NCI-H1105 (cell line): ENCODE measurements at places on chromosomes 3 and 15.

DNA sequence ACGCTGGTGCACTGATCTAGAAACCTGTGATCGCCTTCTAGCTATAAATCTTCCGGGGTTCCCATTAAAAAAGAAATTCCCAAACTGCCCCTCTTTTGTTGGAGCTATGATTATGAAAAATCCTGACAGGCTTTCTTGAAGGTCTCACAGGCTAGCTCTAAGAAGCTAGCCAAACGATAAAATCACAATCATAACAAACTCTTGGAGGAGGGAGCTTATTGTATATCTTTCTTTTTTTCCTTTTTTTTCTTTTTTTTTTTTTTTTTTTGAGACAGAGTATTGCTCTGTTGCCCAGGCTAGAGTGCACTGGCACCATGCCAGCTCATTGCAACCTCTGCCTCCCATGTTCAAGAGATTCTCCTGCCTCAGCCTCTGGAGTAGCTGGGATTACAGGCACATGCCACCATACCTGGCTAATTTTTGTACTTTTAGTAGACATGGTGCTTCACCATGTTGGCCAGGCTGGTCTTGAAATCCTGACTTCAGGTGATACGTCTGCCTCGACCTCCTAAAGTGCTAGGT is 72.0 kb downstream of the MYO1E start:
- DNase-seq = peak; percentile 37

GRCh38 chr3:39358333-39358732 is 24.8 kb upstream of the SLC25A38 start:
- DNase-seq = no peak

GRCh38 chr15:66298803-66299251 is 5.5 kb downstream of the DIS3L start:
- DNase-seq = peak; percentile 31

GRCh38 chr3:16119887-16120286 is 54.6 kb upstream of the GALNT15 start:
- DNase-seq = no peak

GRCh38 chr3:56453011-56453410 is 15.3 kb downstream of the ERC2 start:
- no peak for DNase-seq

DNA sequence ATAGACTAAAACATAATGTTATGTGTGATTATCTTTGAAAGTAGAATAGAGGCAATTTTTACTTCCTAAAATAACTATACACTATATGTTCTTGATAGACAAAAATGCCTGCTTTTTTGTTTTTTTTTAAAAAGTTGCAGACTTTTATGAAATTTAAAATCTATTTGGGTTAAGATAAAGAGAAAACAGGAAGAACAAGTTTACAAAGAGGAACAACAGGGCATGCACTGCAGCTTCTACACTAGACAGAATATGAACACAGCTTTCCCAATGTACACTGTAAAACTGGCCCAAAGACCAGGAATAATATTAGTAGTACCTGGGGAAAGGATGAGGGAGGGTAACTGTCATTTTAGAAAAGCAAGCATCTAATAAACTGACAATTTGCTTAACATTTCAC is 53.7 kb downstream of the NR1I2 start:
- no peak for DNase-seq

- no peak for DNase-seq
These were observed 23.6 kb downstream of the UBE2E1 start for GRCh38 chr3:23829242-23829934.

DNA sequence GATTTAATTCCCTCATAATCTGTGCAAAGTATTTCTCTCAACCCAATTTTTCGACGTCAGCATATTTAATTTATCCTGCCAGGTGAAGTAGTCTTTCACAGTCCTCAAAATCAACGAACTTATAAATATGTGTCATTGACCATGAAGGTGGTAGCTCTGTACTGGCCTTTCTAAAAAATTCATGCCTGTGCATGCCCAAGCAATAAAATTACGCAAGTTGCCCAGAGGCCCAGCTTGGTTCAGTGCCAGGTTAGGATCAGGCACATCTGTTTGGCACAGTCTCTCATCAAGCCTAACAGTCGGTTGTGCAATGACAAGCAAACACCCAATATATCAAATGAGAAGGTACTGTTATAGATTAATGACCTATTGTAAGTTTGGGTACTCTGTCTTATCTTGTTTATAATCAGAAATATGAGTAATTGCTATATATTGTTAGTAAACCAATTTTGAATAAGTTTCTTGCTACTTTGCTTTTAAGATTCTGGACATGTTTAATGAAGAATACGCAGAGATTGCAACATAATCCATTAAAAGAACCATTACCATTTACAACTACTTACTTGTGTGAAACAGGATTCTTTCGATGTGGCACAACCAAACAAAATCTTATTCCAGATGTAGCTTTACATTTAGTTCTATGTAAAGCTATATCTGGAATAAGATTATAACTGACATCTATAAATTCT is 159.0 kb upstream of the IL12A start:
- DNase-seq = peak; percentile 99

DNA sequence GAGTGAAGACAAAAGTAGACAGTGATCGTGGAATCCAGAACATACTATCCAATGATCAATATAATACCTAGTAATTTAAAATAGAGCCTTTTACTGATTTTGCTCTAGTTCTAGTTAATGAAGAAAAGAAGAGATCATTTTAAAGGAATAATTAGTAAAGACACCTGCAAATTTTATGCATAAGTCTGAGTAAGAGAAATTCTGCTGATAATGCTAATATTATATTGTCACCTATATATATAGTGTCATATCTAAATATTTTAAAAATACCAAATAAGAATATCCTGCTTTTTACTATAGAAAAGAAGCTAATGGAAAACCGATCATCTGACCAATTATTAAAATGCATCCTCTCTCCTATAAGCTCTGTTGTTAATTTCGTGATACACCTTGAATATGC is 152.1 kb downstream of the CNTN4 start:
- DNase-seq = no peak

DNA sequence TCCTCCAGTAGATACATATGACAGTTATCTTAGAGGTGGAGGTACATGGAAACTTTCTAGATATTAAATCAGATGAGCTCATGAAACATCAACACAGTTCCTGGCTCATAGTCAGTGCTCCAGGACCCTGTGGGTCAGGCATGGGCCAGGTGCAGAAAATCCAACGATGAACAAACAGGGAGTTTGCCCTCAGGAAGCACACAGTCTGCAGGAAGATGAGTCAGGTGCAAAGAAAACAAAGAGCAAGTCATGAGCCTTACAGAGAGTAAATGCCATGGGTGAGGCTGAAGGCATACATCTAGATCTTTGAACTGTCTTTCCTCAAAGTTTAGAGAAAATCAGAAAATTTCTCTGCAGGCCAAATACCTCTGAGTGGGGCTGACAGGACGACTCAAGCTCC is 184.2 kb upstream of the TPM1 start:
- DNase-seq = no peak

DNA sequence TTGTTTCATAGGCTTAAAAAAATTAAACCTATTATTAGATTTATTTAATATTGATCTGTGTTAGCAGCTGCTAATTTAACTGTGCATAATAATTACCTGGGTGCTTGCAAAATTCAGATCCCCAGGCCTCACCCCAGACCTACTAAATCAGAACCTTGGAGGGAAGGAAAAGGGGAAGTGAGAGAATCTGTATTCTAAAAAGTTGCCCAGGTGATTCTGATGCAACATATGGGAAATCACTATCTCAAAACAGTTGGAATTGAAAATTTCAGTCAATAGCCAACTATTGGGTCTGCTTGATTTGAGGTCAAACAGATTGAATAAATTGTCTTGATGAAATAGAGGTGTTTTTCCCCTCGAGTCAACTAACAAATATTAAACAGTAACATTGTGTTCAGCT is 538.5 kb upstream of the ADAMTS9 start:
- DNase-seq = no peak

DNA sequence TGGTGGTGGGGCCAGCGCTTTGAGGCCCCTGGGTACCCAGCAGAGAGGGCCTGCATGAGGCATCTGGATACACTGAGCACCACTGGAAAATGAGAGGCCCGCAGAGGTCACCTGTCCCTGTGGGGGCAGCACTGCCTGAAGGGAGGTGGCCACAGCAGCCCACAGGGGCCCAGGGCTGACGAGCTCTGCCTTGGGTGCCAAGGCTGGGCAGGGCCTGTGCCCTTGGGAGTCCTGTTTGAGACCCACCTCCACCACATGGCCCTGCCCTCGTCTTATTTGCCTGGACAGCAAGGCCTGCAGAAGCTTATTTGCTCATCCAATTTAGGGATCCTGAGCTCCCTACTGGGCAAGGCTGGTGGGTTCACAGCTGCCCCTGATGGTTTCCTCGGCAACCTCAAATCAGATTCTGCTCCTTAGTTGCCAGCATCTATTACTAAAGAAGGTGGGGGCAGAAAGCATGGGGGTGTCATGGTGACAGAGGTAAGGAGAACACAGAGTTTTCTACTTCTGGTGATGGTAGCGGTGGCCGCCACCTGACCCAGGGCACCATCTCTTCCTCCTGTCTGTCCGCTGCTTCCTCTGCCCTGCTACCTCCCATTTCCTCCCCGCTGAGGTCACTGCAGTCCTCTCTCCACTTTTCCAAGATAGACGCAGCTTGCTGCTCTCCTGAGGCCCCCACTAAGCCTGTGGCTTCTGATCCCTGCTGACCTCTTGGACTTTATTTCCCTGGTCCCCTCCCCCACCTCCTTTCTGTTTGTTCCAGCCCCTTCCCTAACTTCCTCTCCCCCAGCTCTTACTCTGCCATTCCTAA is 62.9 kb downstream of the HMCES start:
- DNase-seq = no peak

DNA sequence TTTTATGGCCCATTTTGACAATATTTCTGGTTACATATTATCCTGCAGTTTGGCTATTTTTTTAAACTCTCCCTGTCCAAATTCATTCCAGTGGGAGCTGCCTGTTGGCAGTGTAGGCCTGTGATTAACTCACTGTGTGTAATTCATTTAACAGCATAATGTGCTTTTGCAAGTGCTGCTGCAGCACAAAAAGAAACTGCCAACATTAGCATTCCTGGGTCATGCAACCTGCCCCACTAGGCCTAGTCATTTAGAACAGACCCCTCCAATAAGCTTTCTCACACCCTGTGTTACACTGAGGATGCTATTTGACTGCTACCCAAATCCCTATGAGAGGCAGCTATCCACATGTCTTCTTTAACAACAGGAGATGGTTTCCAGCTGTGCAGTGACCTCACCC is 251.2 kb upstream of the UBE2E2 start:
- peak; percentile 6 for DNase-seq

- DNase-seq = no peak
These were observed 9.0 kb upstream of the SLC25A26 start for GRCh38 chr3:66211779-66212178.

- DNase-seq = no peak
These were observed 30.5 kb downstream of the CLASP2 start for GRCh38 chr3:33687406-33688010.

DNA sequence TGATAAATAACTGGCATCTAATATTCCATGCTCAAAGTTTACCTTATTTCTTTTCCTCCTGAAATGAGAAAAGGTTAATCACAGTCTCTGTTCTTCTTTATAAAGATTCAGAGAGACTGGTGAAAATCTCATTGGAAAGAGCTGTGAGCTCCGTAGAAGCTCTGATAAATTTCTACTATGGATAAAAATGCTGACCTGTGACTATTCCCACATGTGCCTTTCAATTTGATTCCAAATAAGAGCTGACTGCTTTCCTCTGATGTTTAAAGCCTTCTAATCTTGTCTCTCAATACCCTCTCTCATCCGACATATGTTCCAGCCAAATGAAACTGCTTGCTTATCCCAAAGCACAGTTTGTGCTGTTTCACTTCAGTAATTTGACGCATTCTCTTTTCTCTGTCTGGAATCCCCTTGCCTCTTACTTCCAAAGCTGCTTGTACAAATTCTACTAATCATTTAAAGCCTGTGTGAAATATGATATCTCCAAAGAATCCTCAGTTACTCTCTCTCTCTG is 130.1 kb downstream of the RTP4 start:
- DNase-seq = no peak

- DNase-seq = no peak
These were observed 3.5 kb downstream of the FURIN start for GRCh38 chr15:90871716-90872485.

- DNase-seq = peak; percentile 92
These were observed 99.0 kb downstream of the TMCC1 start for GRCh38 chr3:129794311-129795185.
